NCI-H1105 (cell line): ENCODE measurements at places on chromosomes 13 and 19.
A peak's percentile ranks its signal among the peaks of the same experiment; 100 is the strongest.

GRCh38 chr13:40336228-40337221 lies 329.9 kb downstream of the FOXO1 start:
- DNase-seq: no peak

DNA sequence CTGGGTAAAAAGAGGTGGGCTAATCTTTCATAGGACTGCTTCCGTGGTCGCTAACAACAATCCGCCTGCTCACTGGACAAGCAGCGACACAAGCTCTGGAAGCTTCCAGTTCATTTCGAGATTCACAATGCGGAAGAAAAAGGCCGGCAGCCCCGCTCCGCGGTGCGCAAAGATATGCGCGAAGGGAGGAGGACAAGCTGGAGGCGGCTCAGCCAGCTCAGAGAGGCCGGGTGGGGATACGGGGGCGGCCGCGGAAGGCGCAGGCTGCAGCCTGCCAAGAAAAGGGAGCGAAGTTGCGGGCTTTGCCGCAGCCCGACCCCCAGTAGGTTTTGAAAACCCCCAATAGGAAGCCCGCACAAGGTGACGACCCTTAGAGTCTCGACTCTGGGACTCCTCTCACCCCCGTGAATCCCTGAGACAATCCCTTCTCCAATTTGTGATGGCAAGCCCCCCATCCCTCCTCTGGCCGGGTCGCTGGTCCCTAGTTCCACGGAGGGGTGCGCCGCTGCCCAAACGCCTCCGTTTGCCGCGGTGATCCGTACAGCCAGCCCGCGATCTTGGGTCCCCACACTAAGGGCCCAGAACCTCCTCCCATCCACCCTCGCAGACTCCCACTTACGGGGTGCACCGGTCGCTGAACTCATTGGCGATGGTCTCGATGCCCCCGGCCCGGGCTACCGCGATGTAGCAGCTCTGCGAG lies 697 bp downstream of the HSPH1 start:
- DNase-seq: no peak

- no peak for DNase-seq
Measured at GRCh38 chr13:30119476-30119875, 187.9 kb downstream of the KATNAL1 start.

- no peak for DNase-seq
Measured at GRCh38 chr13:77975358-77976042, 56.9 kb upstream of the EDNRB start.

DNA sequence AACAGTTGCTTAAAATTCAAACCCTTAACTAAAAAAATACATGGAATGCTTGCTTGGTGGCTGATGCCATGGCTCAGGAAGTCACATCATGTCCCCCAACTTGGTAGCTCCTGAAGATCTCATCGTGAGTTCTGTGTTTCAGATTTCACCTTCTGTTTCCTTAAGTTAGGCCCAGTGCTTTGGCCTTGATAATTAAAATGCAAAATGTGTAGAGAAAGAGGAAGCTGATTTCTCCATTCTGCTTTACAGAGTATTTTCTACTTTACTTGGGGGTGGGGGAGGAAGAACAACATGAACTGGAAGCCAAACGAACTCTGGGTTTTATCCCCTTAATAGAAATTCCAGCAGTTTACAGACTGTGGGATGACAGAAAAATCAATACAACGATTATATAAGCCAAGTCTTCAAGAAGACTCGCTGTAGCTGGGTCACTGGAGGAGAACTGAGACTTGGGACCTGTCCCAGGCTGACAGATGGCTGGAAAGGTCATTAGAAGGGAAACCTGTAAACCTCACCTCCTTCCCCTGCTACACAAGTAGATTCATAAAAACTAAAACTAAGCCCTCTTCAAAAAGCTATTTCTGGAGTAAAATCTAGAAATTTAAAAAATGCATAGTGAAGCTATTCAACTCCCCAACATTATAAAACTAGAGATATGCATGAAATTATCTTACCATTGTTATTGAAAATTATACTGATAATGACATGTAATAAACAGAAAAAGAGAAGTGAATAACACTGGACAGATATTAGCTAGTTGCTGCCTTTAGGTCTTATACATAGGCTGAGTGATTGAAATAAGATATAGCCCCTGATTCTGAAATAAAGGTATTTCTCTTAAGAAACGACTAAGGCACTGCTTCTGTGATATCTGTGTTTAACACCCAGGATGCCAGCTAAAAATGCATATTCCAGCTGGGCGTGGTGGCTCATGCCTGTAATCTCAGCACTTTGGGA lies 22.1 kb upstream of the GGACT start:
- no peak for DNase-seq

DNA sequence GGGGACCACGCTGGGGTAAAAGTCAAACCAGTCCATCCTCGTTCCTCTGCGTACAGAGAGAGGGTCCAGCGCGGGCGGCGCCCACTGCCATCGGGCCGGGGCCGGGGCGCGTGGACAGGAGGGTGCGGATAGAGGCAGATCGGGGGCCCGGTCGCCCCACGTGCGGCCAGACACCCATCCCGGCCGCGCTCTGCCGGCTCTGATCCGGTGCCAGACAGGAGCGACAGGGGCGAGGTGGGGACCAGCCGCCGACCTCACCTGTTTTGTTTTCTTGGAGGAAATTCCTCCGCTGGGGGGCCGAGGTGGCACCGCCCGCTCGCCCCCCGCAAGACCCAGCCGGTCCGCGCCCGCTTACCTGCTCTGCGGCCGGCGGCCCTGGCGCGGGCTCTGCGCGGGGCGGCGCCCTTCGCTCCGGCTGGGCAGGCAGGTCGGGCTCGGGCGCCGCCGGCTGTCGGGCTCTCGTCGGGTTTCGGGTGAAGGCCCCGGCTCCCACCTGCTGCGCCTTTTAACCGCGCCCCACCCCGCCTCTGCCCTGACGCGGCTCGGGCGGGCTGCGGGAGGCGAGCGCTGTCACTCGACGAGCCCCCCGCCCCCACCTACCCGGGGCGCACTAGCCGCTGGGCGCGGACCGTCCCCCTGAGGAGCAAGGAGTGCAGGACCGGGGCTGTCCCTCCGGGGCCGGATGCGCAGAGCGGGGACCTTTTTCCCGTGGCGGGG lies at the start of gene GJB6:
Gene GJB6 (minus strand): TSS at position 481 of the 717 bp plus-strand sequence. CDS start 8,839 bp downstream, outside the sequence.
- DNase-seq: peak; percentile 7

DNA sequence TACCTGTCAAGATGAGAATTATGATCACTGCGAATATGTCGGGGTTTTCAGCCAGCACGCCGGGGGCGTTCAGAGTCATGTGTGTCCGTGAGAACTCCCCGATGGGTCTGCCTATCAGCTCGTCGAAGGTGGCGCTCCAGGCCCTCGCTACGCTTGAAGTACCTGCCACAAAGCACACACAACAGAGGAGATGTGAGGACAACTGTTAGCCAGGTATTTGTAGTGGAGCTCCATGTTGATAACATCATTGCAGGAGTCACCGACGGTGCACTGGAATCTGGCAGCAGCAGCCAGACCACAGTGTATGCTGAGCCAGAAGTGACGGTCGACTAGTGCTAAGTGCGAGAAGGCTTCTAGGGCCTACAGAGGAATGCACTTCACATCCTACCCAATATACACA lies 62.7 kb downstream of the SLC7A1 start:
- DNase-seq: no peak

DNA sequence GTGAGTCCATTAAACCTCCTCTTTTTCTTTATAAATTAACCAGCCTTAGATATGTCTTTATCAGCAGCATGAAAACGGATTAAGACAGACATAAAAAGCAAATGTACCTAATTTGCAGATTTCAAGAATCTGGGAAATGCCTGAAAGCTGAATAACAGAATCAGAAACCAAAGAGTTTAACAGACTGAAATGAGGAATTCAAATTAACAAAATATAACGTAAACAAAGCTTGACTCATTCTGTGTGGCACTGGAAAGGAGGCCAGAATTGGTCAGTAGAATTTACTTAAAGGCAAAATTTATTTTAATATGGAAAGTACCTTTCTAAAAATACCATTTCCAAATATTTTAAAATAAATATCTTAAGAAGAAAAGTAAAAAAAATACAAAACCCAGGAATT lies 540.6 kb upstream of the HTR2A start:
- DNase-seq: no peak

GRCh38 chr13:26923824-26924605 lies 163.4 kb upstream of the GPR12 start:
- DNase-seq: no peak
